AG08396 (cell line): ENCODE measurements at places on chromosomes 1 and 21.

- DNase-seq, result no peak
Measured at GRCh38 chr1:66684353-66684752, 67.9 kb upstream of the DYNLT5 start.

- DNase-seq, result no peak
Measured at GRCh38 chr1:68344208-68344607, 105.5 kb downstream of the RPE65 start.

- DNase-seq, result no peak
Measured at GRCh38 chr1:246335151-246335550, 171.9 kb downstream of the SMYD3 start.

DNA sequence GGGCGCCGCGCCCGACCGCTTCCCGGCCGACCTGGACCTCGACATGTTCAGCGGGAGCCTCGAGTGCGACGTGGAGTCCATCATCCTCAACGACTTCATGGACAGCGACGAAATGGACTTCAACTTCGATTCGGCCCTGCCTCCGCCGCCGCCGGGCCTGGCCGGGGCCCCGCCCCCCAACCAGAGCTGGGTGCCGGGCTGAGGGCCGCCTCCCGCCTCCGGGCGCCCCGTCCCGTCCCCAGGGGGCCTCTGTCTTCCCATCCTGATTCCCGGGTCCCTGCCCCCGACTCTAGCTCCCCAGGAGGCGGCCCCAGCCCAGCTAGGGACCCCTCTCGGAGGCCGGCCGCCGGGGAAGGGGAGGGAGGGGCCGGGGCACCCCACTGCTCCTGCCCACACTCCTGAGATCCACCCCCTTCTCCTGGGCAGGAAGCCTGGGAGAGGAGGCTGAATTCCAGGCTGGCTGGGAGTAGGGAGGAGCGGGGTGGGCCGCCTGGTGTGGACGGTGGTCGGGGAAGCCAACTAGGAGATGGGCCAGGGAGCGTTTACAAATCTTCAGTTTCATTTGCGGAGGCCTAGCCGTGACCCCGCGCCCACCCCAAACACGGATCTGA is 21.4 kb downstream of the FOXO6 start:
- DNase-seq, result peak; percentile 80

GRCh38 chr1:200353232-200353631 is 56.6 kb downstream of the ZNF281 start:
- no peak for DNase-seq
